Chondrocyte (in vitro differentiated cells): ENCODE measurements at places on chromosomes 12 and 14.

DNA sequence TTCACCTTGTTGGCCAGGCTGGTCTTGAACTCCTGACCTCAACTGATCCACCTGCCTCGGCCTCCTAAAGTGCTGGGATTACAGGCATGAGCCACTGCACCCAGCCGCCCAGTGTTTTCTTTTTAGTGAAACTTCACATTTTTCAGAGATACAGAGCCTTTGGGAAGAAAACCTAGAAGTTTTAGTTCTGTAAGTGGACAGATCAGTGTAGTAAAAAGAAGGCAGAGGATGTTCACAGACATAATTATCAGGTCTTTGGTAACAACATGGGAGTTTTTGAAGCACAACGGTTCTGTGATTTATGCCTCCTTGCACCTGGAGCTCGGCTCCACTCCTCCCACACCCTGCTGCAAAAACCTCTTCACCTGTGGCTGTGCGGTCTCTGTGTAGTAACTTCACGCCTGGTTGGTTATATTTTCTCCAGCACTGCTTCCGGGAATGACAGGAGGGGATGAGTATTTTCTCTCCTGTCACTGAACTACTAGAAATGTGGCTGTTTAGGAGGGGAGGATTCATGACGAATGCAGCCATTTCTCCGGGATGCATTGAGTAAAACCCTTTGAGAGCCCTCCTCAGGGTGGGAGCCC is 67.0 kb downstream of the ARF6 start:
- no peak for DNase-seq
- H3K27me3 ChIP-seq, result no peaks in the 10 kb centered on the region
- no peak overlapping the region for H3K27ac ChIP-seq
- H3K4me1 ChIP-seq, result peaks cover 16% of the 10 kb centered on the region
- no peak overlapping the region for H3K4me3 ChIP-seq

DNA sequence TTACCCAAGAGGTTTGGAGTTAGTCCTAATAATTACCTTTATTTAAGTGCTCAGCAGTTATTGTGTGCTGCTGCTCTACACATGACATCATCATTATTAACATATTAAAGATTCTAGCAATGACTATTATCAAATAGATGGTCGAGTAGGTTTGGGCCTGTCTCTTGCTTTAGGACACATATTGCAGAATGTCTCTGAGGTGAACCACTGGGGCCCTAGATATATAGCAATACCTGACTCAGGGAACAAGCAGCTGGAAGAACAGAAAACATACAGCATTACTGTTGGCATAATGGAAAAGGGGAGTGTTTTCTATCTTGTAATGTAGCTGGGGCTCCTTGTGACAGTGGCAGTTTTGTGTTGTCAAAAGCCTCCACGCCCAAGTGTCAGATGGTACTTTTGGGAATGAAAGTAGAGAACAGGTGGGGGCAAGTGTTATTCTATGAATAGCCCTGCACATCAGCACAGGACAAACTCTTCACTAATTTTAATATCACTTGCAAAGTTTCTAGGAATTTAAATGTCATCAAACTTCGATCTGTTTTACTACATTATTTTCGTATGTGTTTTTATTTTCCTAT is 54.6 kb downstream of the C12orf56 start:
- no peaks in the 10 kb centered on the region for H3K4me1 ChIP-seq
- DNase-seq, result no peak
- no peaks in the 10 kb centered on the region for H3K36me3 ChIP-seq
- H3K27ac ChIP-seq, result no peak overlapping the region
- no peaks in the 10 kb centered on the region for H3K27me3 ChIP-seq

- H3K36me3 ChIP-seq, result no peaks in the 10 kb centered on the region
- no peak for DNase-seq
- no peaks in the 10 kb centered on the region for H3K4me1 ChIP-seq
- H3K27ac ChIP-seq, result no peak overlapping the region
Observed at GRCh38 chr14:106605548-106606448, 1079.4 kb downstream of the TMEM121 start.

DNA sequence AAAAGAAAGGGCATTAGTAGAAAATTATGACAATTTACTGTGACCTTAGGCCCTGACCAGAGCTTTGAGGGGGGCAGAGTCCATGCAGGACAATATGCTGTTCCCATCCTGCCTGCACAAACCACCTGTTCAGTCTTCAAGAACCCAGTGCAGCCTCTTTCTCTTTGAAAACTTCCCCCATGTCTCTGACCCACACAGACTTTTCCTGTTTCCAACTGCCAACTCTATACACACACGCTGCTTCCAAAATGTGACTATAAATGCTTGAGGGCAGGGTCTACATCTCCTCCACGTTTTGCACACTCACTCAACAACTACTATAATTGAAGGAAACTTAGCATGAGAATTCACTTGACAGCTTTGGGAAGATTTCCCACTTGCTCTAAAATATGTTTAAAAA is 36.6 kb upstream of the SYCP3 start:
- no peak overlapping the region for H3K27ac ChIP-seq
- no peaks in the 10 kb centered on the region for H3K27me3 ChIP-seq
- H3K4me3 ChIP-seq, result no peak overlapping the region
- DNase-seq, result no peak
- H3K4me1 ChIP-seq, result peaks cover 9% of the 10 kb centered on the region

GRCh38 chr14:104886690-104887622 is 21.9 kb downstream of the CEP170B start:
- no peaks in the 10 kb centered on the region for H3K4me1 ChIP-seq
- DNase-seq, result peak; percentile 93
- H3K4me3 ChIP-seq, result no peak overlapping the region
- H3K36me3 ChIP-seq, result peaks cover 2% of the 10 kb centered on the region

DNA sequence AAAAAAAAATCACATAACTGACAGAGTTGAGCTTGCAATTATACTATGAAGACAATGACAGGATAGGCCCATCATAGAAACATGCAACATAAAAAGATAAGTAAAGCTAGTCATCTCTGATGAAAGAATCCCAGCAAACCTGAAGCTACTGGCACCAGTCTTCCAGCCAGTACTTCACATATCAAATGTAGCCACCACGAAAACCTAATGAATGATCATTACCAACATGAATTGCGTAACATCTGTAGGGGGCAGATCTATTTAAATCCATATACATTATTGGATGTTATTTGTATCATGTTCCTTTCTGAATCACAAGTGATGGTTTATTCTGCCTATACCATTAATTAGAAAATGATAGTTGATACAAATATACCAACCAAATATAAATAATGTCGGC is 73.9 kb downstream of the BCAT1 start:
- peaks cover 4% of the 10 kb centered on the region for H3K4me1 ChIP-seq
- DNase-seq, result no peak
- no peak overlapping the region for H3K27ac ChIP-seq
- no peaks in the 10 kb centered on the region for H3K27me3 ChIP-seq
- peaks cover 43% of the 10 kb centered on the region for H3K36me3 ChIP-seq

GRCh38 chr12:69509308-69509736 is 39.1 kb downstream of the FRS2 start:
- peaks cover 87% of the 10 kb centered on the region for H3K4me1 ChIP-seq
- no peaks in the 10 kb centered on the region for H3K36me3 ChIP-seq
- peak overlapping the region; percentile 91 for H3K27ac ChIP-seq
- H3K4me3 ChIP-seq, result no peak overlapping the region
- H3K27me3 ChIP-seq, result no peaks in the 10 kb centered on the region

DNA sequence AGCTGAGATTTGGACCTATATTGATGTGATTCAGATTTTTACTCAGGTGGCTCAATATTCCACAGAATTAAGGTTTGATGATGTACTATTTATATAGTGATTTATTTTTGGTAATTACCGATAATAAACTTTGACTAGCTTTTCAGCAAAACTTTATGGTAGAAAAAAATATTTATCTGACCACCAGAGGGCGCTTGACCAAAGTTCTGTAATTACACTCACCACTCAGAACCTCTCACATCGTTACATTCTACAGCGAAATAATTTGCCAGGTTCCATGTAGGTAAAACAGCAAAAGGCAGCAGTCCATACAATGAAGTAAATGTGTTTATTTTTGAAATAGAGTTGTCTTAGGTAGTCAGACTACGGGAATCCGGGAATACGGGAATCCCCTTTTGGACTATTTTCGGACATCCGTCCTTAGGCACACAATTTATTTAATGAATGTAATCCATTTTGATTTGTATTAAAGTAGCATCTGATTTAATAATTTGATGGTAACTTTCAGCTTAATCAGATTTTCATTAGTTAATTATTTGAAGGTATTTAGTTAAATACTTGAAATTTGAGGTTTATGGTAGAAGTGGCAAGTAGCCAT is 143.0 kb upstream of the DDHD1 start:
- H3K27me3 ChIP-seq, result no peaks in the 10 kb centered on the region
- H3K4me3 ChIP-seq, result no peak overlapping the region
- no peak for DNase-seq
- H3K4me1 ChIP-seq, result no peaks in the 10 kb centered on the region

GRCh38 chr14:80780500-80780899 is 161.0 kb downstream of the CEP128 start:
- H3K36me3 ChIP-seq, result no peaks in the 10 kb centered on the region
- peaks cover 7% of the 10 kb centered on the region for H3K4me1 ChIP-seq
- DNase-seq, result no peak

DNA sequence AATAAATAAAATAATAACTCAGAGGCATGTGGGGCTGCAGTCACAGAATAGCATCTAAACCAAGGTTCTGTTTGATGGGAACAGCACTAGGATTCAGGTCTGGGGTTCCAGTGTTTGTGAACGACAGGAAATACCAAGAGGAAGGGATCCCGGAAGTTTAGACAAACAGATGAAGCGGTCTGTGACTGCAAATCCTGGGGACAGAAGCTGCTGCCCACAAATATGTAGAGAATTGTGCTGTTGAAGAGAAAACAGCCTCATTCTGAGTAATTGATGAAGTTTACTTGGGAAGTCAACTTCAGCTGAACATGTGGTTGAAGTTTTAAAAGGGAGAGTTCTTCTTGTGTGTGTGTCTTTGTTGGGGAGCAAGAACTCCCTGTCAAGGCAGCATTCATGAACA is 98.4 kb upstream of the TBX5 start:
- H3K4me3 ChIP-seq, result no peak overlapping the region
- H3K4me1 ChIP-seq, result no peaks in the 10 kb centered on the region
- no peak for DNase-seq
- peaks cover 35% of the 10 kb centered on the region for H3K27me3 ChIP-seq
- H3K27ac ChIP-seq, result no peak overlapping the region

GRCh38 chr14:24110523-24110922 is 4.1 kb upstream of the DCAF11 start:
- H3K36me3 ChIP-seq, result no peaks in the 10 kb centered on the region
- H3K4me3 ChIP-seq, result no peak overlapping the region
- H3K27me3 ChIP-seq, result no peaks in the 10 kb centered on the region
- no peak for DNase-seq

GRCh38 chr12:50677858-50678257 is 86.0 kb upstream of the ATF1 start:
- no peak for DNase-seq
- H3K27ac ChIP-seq, result peak overlapping the region; percentile 51
- no peak overlapping the region for H3K4me3 ChIP-seq
- H3K27me3 ChIP-seq, result no peaks in the 10 kb centered on the region
- peaks cover 7% of the 10 kb centered on the region for H3K36me3 ChIP-seq
- peaks cover 38% of the 10 kb centered on the region for H3K4me1 ChIP-seq

DNA sequence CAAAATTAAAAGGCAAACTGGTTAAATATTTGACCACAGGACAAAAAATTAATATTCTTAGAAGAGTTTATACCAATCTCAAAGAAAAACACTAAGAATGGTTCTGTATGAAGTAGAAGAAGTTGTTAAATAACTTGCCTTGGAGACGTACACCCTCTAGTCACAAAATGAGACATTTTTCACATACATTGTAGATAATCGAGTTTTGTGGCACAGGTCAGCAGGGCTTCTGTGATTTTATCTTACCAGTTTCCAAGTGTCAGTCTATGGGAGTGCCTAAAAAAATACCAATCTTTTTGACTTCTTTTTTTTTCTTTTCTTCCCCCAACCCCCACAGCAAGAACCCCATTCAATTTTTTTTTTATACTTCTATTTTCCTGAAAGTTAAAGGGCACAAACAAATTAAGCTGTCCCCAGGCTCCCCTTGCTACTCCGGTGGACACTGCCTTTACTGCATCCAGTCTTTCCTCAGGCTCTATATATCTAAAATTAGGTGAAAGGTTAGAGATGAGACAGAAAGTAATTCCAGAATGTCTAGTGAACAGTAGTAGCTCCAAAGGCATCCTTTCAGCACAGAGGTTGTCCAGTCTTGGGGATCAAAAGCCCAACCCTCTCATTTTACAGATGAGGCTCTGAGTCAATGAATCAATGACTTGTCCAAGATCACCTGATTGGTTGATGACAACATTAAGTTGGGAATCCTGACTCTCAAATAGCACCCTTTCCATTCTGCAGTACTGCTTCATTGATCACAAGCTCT is 6.2 kb downstream of the LIMA1 start:
- H3K27me3 ChIP-seq, result no peaks in the 10 kb centered on the region
- no peak overlapping the region for H3K4me3 ChIP-seq
- H3K36me3 ChIP-seq, result no peaks in the 10 kb centered on the region
- no peak for DNase-seq
- H3K4me1 ChIP-seq, result peaks cover 8% of the 10 kb centered on the region

DNA sequence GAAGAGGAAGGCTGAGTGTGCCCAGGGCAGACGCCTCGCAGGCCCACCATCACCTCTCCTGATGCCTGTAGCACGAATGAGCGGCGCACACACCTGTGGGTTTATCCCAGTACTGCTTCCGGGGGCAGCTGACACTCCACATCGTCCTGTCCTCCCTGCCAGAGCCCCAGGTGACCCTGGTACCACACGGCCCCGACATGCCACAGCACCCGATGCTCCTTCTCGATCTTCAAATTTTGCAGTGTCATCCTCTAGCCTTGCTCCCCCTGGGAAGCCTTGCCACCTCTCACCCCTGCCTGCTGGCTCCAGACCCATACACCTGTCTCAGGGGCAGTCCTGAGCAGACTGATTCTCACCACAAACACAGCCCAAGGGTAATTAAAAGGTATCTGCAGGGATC is 40.6 kb downstream of the ANO2 start:
- no peak overlapping the region for H3K4me3 ChIP-seq
- no peak for DNase-seq
- H3K36me3 ChIP-seq, result no peaks in the 10 kb centered on the region
- H3K4me1 ChIP-seq, result no peaks in the 10 kb centered on the region
- H3K27ac ChIP-seq, result no peak overlapping the region

DNA sequence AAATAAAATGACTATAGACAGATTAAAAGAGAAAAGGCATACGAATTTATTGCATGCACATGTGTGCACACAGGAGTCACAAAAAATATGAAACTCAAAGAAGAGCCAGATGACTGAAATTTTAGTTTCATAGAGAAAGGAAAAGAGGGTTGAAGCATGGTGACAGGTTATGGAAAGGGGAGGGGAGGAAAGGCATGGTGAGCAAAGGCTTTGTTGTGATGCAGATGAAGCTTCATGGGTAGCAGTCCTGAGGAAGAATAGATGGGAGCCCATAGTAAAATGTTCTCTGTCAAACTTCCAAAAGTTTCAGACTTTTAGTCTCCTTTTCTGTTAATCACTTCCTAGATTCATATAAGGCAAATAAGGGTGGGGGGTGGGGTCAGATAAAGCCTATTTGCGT is 612.7 kb upstream of the ATP2B1 start:
- peaks cover 2% of the 10 kb centered on the region for H3K36me3 ChIP-seq
- H3K27me3 ChIP-seq, result no peaks in the 10 kb centered on the region
- no peak overlapping the region for H3K4me3 ChIP-seq
- H3K27ac ChIP-seq, result no peak overlapping the region
- DNase-seq, result no peak
